T1000 (cell line): ENCODE measurements at places on chromosomes 16 and 17.

GRCh38 chr17:1852327-1852726 is 22.5 kb downstream of the RPA1 start:
- no peak for DNase-seq

- no peak for DNase-seq
Observed at GRCh38 chr16:81327447-81328196, 12.9 kb downstream of the GAN start.

DNA sequence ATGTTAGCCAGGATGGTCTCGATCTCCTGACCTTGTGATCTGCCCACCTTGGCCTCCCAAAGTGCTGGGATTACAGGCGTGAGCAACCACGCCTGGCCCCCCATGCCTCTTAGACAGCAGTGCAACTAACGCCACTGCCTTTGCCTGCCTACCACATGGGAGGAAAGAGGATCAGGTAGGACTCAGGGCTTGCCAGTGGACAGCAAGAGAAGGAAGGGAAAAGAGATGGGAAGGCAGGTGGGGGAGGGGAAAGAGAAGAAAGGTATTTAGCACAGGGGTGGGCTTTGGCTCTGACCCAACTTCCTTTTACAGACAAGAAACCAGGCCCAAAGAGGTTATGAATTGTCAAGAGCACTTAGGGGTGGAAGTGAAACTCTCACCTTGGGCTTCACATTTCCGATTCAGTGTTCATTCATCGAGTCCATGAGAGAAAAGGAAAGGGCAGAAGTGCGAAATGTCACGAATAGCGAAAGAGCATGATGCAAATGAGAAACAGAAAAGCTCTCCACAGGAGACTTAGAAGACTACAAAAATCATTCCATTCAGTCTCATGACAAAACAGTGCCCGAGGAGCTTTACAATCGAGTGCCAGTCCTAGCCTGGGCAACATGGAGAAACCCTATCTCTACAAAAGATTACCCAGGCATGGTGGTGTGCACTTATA is 36.4 kb downstream of the CDK5R1 start:
- DNase-seq: no peak

DNA sequence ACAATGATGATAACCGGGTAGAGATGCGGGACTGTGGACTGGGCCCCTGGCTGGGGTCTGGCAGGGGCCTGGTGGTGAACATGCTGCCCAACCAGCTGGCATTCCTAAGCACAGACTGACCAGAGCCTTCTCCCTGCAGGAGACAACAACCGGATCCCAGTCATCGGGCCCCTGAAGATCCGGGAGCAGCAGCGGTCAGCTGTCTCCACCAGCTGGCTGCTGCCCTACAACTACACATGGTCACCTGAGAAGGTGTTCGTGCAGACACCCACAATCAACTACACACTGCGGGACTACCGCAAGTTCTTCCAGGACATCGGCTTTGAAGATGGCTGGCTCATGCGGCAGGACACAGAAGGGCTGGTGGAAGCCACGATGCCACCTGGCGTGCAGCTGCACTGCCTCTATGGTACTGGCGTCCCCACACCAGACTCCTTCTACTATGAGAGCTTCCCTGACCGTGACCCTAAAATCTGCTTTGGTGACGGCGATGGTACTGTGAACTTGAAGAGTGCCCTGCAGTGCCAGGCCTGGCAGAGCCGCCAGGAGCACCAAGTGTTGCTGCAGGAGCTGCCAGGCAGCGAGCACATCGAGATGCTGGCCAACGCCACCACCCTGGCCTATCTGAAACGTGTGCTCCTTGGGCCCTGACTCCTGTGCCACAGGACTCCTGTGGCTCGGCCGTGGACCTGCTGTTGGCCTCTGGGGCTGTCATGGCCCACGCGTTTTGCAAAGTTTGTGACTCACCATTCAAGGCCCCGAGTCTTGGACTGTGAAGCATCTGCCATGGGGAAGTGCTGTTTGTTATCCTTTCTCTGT is 5.1 kb upstream of the SLC7A6 start:
- no peak for DNase-seq

DNA sequence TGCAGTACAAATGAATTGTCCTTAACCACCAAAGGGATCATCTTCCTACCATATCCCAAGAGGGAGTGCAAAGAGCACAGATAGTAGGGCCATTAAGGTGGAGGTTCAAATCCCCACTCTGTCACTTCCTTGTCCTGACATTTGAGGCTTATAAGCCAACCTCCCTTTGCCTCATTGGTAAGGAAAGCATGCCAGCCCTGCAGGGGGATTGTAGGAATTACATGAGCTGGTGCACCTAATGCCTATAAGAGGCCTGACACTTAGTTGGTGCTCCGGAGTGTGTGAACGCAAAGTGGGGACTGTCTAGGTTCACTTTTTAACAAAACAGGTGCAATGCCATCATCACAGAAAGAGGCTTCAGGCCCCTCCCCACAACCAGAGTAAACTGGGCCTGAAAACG is 374.4 kb downstream of the SNX29 start:
- no peak for DNase-seq

GRCh38 chr16:89917773-89918452 is 749 bp upstream of the MC1R start:
- DNase-seq: no peak

DNA sequence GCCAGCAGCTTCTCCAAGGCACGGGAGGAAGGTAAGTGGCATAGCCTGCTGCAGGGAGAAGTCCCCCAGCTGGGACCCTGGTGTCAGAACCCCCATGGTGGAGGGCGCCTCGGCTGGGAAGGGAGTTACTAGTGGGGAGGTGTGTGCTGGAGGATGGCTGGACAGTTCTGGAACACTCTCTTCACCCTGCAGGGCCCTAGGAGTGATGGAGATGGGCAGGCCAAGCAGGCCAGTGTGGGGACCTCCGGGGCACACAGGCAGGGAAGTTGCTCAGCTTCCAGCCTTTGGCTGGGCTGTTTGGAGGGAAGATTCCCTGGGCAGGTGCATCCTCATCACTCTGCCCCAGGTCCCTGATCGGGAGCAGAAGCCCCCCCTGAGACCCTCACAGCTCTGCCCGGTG is 696 bp downstream of the C17orf99 start:
- DNase-seq: no peak

GRCh38 chr17:29514792-29515191 is 52.0 kb downstream of the ABHD15 start:
- DNase-seq: no peak

GRCh38 chr17:73228748-73229236 is 32.9 kb downstream of the CPSF4L start:
- peak; percentile 45 for DNase-seq

DNA sequence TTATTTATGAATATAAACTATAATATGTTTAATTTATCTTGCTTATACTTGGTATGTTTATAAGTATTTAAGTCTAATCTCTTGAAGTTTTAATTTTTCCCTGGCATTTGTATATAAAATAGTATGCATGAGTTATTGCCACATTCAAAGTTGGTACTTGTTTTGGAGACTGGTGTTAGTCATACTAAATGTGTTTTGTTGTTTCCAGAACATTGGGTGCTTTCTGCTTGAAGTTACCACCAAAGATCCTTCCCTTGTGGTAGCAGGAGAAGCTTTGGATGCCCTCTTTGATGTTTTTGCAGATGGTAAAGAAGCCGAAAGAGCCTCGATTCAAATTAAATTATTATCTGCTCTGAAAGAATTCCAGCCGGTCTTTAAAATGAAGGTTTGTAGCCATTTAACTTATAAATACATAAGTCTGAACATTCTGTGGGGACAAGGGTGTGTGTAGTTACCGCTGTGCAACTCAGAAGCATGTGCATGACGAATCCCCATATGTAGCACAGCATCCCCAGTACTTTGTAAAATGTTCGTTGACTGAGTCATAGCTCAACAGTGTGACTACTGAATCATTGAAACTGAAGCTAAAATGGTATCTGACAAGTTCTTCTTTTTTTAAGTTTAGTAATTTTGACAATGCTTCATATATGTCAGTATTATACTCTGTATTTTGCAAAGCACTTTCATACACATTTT is 36.4 kb downstream of the HEATR3 start:
- no peak for DNase-seq

DNA sequence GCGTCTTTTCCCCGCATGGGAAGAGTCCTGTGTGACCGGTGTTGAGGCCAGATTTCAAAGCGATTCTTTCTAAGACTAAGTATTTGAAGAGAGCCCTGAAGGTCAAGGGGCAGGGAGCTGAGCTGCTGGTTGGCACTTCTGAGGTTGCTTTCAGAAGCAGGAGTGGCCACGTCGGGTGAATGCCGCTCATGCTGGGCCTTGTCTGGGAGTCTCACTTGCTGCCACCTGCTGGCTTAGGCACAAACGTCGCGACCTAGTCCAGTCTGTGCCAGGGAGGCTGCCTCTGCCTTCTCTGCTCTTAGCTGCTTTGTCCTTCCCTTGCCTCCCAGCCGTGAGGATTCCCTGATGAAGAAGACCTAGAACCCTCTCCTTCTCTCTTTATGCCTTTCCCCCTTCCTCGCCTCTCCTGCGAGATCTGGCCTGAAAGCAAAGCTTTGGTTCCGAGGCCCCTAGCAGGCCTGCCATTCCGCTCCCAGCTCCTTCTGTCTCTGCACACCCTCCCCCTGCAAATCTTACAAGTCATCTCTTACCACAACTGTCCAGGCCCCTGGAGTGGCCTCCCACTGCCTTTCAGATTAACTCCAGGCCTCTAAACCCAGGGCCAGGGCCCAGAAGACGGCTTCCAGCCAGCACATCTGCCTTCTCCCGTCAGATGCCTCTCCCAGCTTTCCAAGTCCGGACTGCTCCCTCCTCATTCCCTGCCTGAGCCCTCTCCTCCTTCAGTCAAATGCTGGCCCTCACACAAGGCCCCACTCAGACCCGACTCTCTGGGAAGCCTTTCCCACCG is 11.4 kb downstream of the CTNS start:
- DNase-seq: peak; percentile 23
